Activated naive CD4-positive, alpha-beta T cell (primary cell): ENCODE measurements at places on chromosomes 7 and 10.

GRCh38 chr10:126262233-126262838 lies 125.9 kb downstream of the ADAM12 start:
- no peak for DNase-seq

DNA sequence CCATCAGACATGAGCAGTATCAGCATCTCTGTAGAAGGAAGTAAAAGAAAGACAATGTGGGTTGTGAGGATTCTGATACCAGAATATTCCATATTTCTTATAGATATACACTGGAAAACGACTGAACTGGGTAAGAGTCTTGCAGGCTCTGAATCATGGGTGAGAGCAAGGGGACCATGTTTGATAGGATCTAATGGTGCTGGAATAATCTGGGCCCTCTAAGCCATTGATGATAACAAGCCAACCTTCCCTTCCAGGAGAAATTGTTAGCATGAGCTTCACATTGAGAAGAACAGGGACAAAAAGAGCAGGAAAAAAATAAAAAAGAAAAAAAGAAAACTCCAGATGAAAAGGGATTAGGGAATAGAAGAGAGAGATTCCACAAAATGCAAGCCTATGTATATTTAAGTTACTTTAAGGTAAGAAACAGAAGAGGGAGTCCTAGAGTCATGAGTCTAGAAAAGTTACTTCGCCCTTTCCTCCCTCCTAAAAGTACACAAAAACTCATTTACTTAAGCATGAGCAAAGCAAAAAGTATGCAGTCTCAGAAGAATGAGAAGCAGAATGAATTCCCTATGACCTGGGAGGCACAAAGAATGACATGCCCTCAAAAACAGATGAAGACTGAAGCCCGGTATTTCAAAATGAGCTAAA lies 181.9 kb downstream of the TMEM26 start:
- DNase-seq: no peak

- no peak for DNase-seq
These were observed 22.0 kb downstream of the ITGB8 start for GRCh38 chr7:20352573-20353306.

DNA sequence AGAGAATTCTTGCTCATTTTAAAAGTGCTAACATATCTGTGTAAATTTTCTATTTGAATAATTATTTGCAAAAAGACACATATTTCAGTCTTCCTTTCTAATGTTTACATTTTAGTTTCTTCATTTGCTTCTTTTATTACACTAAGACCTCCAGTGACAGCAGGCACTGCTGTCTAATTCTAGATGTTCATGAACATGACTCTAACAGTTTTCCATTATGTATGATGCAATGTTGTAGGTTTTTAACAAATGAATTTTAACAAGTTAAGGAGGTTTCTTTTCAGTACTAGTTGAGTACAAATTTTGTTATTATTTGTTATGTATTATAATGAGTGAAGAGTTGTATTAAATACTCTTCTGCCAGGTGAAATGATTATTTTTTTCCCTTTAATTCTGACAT lies 83.6 kb downstream of the GRB10 start:
- no peak for DNase-seq

DNA sequence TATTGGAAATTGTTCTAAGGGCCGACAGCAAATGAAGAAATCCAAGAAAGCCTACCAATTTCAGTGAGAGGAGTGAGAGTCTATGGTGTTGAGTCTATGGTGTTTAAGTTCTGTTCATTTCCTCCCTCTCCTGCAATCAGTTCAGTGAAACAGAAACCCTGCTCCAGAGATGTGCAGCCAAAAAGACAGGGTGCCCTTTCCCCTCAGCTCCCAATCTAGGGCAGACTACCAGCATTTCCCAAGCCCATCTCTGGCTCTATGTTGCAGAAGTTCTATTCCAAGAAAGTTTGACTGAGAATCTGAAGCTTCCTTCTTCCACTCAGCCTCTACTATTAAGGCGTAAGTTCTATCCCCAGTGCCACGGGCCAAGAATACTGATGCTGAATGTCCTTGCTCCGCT lies 18.5 kb upstream of the ALOX5 start:
- DNase-seq: no peak

DNA sequence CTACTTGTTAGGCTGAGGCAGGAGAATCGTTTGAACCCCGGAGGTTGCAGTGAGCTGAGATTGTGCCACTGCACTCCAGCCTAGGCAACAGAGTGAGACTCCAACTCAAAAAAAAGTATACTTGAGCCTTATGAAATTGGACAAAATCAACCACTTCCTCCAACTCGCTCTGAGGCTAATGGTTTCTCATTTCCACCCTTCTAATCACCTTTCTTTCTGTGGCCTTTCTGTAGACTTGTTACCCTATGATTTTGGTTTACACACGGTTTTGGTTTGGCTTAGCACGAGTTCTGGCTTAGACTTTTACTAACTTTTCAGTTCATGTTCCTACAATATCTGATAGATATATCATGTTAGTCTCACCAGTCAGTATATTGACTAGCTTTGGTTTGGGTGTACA lies 152.0 kb downstream of the PHTF2 start:
- no peak for DNase-seq

- DNase-seq: no peak
These were observed 92.6 kb downstream of the JAZF1 start for GRCh38 chr7:28088032-28088431.

GRCh38 chr7:134056816-134057215 lies 70.3 kb upstream of the LRGUK start:
- no peak for DNase-seq

DNA sequence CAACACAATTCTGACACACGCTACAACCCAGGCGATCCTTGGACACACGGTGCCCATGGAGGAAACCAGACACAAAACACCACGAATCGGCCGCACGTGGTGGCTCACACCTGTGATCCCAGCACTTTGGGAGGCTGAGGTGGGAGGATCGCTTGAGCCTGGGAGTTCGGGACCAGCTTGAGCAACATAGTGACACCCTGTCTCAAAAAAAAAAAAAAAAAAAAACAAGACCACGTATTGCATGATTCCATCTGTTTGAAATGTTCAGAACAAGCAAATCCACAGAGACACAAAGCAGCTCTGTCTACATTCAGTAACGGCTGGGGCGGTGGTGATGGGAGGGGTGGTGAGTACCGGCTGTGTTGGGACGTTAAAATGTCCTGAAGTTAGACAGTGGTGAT lies 25.2 kb downstream of the ADAP1 start:
- DNase-seq: no peak

DNA sequence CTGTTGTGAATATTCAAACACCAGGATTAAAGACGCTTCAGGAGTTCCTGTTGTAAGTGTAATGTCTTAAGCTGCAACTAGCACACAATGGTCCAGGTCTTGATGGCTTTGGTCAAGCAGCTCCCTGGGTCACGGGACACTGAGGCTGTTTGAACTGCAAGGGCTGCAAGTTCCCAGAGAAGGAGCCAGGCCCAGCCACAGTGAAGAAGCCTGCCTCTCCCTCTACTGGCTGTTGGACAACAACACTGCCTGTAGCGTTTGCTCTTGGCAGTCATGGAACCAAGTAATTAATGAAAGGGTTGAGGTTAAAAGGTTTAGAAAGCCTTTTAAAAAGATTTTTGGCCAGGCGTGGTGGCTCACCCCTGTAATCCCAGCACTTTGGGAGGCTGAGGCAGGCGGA lies 31.9 kb upstream of the GUSB start:
- DNase-seq: no peak

- DNase-seq: no peak
These were observed 45.5 kb downstream of the TNPO3 start for GRCh38 chr7:129009437-129009836.

GRCh38 chr10:7378602-7379403 lies 32.0 kb downstream of the SFMBT2 start:
- DNase-seq: no peak

GRCh38 chr10:45308707-45309106 lies 6.7 kb downstream of the OR13A1 start:
- no peak for DNase-seq

DNA sequence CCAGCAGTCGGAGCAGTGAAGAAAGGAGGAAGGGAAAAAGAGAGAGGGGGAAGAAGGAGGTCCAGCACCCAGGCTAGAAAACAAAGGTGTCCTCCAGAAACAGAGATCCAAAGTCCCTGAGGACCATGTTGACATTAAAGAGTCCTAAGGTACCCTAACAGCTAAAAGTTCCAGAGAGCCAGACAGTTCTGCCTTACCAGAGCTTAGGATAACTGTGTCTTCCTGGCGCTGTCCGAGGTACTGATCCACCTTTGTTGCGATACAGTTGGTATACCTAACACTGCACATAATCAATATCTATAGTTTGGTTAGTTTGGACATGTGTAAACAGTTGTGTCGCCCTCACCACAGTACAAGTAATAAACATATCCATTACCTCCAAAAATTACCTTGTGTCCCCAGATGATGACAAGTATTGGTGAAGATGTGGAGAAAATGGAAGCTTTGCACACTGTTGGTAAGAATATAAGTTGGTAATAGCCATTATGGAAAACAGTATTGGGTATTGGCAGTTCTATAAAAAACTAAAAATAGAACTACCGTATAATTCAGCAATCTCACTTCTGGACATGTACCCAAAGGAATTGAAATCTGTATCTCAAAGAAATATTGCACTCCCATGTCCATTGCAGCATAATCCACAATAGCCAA lies 59.8 kb downstream of the GRID1 start:
- DNase-seq: no peak

DNA sequence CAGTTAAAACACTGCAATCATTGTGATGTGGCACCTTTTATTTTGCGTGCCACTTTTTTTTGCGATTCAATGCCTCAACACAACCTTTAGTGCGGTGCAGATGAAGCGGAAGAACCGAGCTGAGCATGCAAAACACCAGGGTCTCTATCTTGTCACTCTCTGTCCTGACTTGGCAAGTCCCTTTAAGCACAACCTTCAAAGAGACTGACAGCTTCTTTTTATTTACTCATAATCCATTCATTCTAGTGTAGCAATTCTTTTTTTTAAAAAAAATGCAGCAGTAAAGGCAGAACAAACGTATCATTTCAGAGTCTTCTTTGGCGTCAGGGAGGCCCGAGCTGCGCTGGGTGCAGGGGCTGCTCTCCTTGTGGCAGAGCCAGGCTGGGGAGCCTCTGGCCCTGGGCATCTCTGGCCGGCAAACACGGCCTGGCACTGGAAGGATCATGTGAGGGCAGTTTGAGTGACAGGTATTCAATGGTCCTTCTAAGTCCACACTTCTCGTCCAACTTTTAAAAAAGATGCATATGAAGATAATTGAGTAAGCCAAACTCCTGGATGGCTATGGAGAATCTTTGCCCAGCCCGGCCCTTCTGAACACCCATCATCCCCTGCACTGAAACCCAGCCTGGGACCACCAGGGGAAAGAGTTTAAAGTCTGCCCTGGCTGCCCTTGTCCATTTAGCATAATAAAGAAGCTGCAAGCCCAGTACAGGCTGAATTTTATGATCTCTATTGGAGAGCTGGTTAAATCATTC lies 3.9 kb downstream of the PTF1A start:
- no peak for DNase-seq

- no peak for DNase-seq
These were observed 73.5 kb downstream of the MALSU1 start for GRCh38 chr7:23372611-23373010.

GRCh38 chr7:156668130-156668741 lies 27.7 kb downstream of the RNF32 start:
- DNase-seq: no peak

DNA sequence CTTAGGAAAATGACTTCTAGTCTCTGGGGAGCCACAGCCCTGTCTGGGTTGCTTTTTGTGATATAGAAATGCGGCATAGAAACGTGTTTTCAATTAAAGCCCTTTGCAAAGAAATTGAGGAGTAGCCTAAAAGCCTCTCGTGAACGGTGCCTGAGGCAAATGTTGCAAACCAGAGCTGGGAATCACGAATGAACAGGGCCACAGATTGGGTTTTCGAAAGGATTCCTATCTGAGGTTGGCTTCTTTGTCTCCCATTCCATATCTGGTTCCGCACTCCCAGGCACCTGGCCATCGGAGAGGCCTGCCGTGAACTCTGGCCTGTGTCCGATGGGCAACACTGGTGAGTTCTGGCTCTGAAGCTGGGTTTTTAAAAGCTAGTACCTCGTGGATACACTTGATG lies 221.6 kb downstream of the TCF7L2 start:
- no peak for DNase-seq

DNA sequence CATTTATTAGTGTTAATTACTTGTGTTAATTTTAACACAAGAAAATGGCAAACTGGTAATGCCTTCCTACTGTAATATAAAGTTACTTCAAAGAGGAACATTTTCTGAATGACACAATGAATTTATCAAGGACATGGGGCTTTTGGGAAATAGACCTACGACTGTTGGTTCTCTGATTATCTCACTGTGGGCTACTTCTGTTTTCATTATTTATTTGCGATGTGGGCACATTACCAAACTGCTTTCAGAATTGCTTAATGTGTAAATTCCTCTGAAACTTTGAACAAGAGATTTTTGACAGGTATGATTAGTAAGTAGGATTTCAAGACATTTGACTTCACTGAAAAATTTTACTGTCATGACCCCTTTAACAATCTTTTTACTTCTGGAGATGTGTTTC lies 535.6 kb downstream of the CNTNAP2 start:
- no peak for DNase-seq

GRCh38 chr7:79293655-79294142 lies 159.8 kb downstream of the MAGI2 start:
- DNase-seq: no peak

DNA sequence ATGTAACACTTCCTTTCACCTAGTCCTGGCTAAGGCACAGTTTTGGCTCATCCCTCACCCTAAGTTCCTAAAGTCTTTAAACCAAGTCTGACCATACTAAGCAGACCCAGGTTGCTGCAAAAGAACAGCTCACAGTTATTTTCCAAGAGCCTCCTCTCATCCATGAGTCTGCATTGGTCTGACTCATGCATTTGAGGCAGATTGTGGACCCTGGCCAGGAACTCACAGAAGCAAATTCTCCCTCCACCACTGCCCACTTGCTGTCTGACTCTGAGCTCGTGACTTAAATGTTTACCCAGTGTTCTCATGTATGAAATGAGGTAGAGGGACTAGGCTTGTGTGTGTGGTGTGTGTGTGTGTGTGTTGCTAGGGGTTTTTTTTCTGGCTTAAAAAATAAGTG lies 1272.8 kb downstream of the TYW1 start:
- no peak for DNase-seq

- DNase-seq: no peak
These were observed 38.4 kb downstream of the TWIST1 start for GRCh38 chr7:19079066-19079465.

DNA sequence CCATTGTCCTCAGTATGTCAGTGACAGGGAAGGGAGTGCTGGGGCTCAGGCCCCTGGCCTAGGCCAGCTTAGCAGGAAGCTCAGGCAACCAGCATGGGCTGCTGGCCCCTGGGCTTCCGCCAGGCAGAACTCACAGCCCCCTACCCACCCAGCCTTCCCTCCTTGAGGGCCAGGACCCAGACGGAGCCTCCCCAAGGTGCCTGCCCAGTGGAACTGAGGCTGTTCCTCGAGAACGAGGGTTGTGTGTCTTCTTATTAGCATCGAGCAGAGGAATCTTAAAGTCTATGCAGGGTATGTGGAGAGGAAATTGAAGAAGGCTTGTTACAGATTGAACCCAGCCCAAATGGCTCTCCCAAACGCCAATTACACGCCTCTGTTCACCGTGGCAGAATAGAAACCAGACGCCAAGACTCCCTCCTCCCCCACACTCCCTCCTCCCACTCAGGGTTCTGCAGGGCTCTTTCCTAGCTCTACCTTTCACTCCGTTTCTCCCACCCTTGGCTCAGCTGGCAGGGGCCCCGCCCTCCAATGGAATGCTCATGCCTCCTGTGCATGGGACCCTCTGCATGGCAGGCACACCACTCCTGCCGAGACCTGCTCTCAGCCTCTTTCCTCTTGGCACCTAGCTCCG lies 134.4 kb downstream of the ZMIZ1 start:
- DNase-seq: no peak

GRCh38 chr7:70539205-70539604 lies 592.7 kb upstream of the GALNT17 start:
- DNase-seq: no peak

GRCh38 chr7:12325646-12326045 lies 78.0 kb downstream of the VWDE start:
- no peak for DNase-seq
